ENCODE measurements at places on chromosomes 6 and 20.

- no peak for DNase-seq
These were observed 119.6 kb downstream of the PXDC1 start for GRCh38 chr6:3631877-3632276.

- DNase-seq: no peak
These were observed 67.4 kb downstream of the CNBD2 start for GRCh38 chr20:36035745-36036144.

DNA sequence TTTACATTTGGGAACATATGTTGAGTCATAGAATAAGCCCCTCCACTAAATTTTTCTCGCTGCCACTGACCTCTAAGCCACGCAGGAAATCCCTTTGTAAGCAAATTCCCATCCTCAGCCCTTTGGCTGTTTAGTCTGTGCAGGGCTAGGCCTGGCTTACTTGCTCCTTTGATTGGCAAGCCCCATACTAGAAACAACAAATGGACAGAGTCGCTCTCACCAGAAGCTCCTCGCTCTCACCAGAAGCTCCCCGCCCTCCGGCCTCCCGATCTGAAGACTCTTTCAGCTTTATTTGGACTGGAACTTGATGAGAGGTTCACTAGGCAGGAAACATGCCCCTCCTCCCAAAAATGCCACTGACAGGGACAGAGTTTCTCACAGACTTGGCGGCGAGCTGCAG is 149.2 kb upstream of the EXOC2 start:
- DNase-seq: no peak

- no peak for DNase-seq
These were observed 26.5 kb upstream of the ZBTB22 start for GRCh38 chr6:33343953-33344611.

- no peak for DNase-seq
These were observed 131.7 kb downstream of the DNAH8 start for GRCh38 chr6:38846844-38847243.

DNA sequence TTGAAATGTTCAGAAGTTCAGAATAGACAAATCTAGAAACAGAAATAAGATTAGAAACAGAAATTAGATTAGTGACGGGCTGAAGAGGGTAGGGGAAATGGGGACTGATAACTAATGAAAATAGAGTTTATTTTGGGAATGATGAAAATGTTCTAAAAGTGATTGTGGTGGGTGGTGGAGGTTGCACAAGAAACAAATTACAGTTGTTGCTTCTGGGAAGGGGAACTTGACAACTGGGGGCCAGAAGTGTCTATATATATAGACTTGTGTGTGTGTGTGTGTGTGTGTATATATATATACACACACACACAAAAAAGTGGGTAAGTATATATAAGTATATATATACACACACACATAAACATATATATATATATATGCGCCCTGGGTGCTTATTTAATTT is 86.5 kb upstream of the RREB1 start:
- DNase-seq: no peak

- no peak for DNase-seq
These were observed 66.9 kb downstream of the STX11 start for GRCh38 chr6:144217264-144217663.

GRCh38 chr6:140485740-140486449 is 1111.4 kb upstream of the CITED2 start:
- DNase-seq: no peak

DNA sequence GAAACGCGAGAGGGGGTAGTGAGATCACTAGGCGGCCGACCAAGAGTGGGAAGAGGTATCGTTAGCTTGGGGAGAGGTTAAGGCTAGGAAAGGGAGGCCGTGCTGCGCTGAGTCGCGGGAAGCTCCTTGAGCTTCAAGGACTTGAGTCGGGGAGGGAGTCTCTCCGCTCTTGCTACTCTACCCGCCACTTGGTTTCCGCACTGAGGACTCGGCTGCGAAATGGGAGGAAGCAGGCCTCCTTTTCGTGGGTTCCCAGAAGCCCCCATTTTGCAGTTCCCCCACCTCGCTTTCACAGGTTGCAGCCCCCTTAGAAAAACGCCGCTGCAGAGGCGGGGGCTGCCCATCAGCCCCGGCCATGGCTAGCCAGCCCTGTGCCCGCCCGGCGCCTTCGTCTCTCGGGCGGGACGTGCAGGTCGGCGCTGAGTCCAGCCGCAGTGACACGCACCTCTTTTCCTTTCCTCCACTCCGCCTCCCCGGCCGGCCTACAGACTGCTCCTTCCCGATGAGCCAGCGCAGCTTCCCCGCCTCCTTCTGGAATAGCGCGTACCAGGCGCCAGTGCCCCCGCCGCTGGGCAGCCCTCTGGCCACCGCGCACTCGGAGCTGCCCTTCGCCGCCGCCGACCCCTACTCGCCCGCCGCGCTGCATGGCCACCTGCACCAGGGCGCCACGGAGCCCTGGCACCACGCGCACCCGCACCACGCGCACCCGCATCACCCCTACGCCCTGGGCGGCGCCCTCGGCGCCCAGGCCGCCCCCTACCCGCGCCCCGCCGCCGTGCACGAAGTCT is 4.9 kb downstream of the VGLL2 start:
- no peak for DNase-seq

DNA sequence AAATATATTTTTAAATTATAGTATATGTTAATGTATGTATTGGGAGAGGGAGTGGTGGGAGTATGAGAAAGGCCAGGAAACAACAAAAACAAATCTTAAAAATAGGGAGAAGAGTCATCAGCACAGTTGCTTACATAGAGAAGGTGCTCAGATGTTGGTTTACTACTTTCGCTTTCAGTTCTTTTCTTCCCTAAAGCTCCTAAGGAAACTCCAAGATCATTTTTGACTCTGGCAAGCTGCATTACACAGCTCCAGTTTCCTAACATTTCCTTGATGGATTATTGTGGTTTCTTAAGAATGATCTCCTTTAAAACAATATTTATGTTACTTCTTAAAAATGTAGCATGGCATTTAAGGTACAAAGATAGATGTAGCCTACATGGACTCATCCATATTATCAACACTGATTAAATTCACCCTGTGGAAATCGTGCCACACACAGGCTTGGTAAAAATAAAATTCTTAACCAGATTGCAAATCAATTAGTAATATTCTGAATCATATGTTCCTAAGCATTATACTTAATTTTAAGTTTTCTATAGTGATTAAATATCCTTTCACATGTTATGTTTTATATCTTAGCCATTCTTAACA is 118.0 kb upstream of the MAN1A1 start:
- no peak for DNase-seq

DNA sequence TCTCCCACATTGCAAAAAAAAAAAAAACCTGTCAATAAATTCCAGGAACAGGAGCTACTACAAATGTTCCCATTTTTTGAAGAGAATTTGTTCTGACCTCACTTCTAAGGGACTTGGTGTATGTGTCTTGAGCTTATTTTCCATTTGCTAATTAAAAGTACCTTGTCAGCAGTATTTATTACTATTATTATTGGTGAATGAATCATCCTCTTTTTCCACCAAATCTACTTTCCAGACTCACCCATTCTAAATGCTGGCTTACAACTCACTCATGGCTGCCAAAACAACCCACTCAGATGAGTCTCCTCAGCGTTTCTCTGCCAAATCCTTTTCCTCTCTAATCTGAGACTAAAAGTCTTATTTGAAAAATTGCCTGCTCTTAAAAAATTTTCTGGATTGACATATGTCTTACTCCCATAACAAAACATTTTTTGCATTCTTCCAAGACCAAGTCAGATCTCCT is 33.2 kb upstream of the TASP1 start:
- DNase-seq: no peak

GRCh38 chr6:4017834-4018170 is 61.1 kb downstream of the FAM217A start:
- DNase-seq: no peak

GRCh38 chr6:149060985-149061760 is 256.3 kb upstream of the TAB2 start:
- DNase-seq: no peak

DNA sequence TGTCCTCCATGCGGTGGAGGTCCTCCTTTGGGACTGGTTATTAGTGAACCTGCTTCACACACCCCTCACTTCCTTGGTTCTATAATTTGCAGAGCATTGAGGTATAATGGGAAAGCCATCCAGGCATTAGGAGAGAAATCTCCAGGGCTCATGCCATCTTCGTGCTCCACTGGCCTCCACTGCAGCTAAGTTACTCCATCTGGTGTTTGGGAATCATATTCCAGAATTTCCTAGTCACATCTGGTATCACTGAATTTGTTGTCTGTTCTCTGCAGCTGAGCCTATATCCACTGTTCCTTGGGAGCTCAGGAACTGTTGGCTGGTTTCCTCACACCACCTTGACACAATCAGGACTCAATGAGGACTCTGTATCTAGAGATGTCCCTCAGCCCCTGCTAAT is 173.0 kb upstream of the TSHZ2 start:
- DNase-seq: no peak

- no peak for DNase-seq
These were observed 8.6 kb downstream of the LPIN3 start for GRCh38 chr20:41349266-41349665.

GRCh38 chr20:37511610-37512275 is 9.3 kb upstream of the NNAT start:
- no peak for DNase-seq

DNA sequence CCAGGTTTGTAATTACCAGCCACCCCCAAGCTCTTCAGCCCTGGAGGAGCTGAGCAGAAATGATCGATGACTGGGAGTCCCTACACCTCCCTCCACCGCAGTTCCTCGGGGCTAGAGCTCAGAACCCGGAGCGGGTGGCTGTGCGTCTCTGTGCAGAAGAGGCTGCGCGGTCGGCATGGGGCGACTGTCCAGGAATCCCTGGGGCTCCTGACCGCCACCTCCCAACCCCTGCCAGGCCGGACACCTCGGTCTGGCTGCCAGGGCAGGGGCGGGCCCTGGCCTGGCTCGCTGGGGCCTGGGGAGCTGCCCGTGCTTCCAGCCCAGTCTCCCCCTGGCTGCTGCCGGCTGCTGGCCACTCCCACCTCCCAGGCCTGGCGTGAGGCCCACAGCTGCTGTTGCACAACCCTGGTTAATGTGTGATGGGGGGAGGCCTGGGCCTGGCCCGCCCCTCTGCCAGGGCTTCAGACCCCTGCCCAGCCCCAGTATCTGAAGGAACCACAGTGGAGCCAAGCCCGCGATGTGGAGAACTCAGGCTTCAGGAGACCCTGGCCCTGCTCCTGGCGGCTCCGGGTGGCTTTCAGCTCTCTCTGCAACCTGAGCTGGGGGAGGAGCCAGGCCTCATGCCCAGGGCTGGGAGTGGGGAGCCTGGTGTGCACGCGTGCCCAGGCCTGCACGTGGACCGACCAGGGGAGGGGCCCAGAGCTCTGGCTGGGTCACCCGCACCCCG is 1.2 kb downstream of the SLC2A4RG start:
- DNase-seq: peak; percentile 100

GRCh38 chr6:24054388-24054787 is 71.6 kb upstream of the NRSN1 start:
- no peak for DNase-seq

- DNase-seq: no peak
These were observed 516 bp upstream of the IRF4 start for GRCh38 chr6:390914-391558.

DNA sequence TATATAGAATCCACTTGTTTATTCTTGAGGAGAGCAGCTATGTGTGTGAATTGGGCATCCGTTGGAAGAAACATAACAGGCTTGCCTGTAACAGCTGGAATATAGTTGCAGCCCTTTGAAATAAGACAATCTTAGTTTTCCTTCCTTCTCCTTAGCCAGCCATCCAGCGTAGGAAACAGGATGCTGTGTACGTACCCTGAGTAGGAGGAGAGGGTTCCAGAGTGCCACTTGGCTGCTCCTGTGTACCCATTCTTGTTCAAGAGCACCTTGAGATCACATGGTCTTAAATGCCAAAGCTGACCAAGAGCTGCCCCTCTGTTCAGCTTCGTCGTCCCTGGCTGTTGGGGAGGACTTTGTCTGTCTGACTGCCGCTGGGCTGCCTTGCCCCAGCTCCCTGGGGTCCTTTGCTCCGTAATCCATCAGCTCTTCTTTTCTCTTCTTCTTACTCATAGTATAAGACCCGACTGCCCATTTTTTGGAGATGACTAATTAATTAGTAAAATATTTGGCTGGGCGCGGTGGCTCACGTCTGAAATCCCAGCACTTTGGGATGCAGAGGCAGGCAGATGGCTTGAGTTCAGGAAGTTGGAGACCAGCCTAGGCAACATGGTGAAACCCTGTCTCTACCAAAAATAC is 49.0 kb downstream of the RREB1 start:
- no peak for DNase-seq

DNA sequence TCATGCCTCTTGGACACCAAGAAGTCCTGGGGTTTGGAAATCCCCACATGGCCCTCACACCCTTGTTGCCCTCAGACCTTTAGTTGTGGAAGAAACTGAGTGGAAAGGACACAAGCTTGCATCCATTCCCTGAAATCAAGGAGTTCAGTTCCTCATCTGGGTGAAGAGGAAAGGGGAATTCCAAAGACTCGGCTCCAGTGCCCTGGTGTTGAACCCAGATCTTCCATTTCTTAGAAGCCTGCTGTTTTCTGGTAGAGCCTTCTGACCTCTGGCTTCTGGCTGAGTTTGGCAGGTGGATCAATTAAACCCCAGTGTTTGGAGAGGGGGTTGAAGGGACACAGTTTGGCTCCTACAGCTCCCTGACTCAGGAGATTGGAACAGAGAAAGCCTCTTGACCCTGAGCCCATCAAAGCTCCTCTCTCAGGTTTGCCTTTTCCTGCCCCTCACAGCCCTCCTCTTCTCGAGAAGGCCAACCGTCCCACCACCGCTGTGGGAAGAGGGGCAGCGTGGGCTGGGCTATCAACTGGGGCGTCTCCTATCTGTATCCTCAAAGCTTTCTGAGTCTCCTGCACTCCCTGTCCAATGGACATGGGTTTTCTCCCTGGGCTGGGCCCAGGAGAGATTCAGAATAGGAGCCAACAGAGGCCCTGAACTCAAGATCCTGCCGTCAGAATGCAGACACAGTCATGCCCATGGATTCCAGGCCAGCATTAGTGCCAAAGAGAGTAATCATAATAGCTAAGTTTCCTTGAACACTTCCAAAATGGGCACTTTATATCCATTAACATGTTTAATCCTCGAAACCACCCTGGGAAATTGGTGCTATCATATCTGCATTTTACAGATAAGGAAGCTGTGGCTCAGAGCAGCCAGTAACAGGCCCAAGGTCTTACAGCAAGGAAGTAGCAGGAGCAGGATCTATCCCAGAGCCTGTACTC is 146.2 kb downstream of the VEGFA start:
- DNase-seq: no peak

DNA sequence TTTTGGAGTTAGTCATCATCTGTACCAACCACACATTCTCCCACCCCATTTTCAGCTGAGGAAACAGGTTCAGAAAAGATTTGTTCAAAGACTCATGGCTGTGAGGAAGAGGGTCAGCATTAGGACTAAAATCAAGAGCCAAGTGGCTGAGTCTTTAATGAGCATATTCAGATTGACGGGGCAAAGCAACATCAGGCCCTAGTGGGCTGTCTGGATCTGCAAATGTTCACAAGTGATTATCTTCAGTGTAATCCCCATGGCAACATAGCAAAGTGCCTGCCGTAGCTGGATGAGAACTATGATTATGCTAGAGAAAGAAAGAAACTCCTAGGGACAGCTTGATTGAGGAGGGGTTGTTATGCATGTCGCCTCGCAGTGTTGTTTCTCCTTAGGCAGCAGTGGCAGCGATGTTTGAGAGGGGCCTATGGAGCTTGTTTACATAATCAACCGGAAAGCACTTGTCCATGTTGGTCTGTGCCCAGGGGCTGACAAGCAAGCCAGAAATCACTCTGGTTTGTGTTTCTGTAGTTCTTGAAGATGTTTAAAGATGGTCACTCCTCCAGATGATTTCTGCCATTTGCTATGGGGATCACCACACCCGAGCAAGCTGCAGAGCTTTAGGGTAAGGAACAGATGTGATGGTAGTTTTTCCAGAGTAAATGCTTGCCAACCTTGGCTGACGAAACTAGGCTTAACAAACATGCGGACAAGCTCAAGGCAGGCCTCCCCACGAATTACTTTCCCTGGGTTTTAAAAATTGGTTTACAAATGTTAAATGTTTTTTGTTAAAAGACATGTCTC is 124.3 kb upstream of the MLIP start:
- DNase-seq: no peak

Data from 8988T (cell line).